Left renal cortex interstitium (tissue), 4 donors: ENCODE measurements at places on chromosomes 2 and 18. TPM values are rescaled to one million over a fixed set of nuclear protein-coding genes. Genes with fewer than 3 reads are reported as not detected.

Gene GKN2
- not detected for polyA plus RNA-seq

Gene MREG
- 18.4 TPM for polyA plus RNA-seq

Gene TUBA4B
- polyA plus RNA-seq: 0.82 TPM

Gene GRP
- polyA plus RNA-seq: 2.3 TPM

DNA sequence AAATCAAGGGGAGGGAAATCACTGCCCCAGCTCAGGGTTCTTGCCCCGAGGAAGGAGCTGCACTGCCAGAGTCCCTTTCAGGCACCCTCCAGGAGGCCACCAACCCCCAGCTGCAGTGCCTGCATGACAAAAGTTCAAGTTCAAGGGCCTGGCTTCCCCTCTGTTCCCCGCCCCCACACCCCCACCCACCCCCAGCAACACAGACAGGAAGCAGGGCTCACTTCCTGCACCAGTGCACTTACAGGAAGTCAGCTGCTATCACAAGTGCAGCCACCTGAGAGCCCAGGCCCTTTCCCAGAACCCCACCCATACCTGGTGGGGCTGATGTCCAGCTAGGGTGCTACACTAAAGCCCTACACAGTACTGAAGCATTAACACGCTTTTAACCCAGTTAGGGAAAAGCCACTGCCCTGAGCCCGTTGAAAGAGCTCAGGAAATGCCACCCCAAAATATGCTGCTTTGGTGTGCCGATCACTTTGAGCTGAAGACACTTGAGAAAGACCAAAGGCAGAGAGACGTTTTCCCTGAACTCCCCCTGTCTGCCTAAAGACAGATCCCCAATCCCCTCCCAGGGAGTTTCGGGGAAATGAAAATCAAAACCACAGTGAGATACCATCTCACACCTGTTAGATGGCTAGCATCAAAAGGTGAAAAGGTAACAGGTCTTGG is 109.9 kb upstream of the CAB39 start:
- DNase-seq: no peak

- DNase-seq: no peak
These were observed 73.1 kb downstream of the DNAH7 start for GRCh38 chr2:195995499-195995898.

GRCh38 chr2:71500426-71501079 is 47.2 kb downstream of the DYSF start:
- no peak for DNase-seq

DNA sequence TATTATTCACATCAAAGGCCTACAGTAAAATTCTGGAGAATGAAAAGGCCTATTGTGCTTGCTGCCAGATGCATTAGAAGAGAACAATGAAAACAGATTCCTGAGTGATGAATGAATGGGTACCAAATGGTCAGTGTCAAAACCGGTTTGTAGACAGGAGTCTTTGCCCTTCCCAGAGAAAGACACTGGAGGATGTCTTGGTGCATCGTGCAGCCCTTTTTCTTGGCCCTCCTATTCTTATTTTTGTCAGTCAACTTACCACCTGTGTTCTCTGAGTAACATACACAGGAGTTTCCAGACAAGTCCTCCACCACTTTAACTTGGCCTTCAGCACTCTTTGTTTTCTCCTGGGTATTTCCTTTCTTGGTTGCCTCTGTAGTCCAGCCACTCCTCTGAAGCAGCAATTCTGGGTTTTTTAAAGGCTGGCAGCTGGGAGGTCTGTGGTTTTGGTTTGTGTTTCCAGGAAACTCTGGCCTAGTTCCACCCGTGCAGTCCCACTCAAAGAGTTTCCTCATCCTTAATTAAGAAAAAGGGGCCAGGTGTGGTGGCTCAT is 29.4 kb downstream of the PSTPIP2 start:
- DNase-seq: no peak

- DNase-seq: no peak
These were observed 177.7 kb downstream of the DIS3L2 start for GRCh38 chr2:232139171-232139594.

- DNase-seq: peak; percentile 42
These were observed 98.8 kb downstream of the TNS1 start for GRCh38 chr2:217903859-217904613.

DNA sequence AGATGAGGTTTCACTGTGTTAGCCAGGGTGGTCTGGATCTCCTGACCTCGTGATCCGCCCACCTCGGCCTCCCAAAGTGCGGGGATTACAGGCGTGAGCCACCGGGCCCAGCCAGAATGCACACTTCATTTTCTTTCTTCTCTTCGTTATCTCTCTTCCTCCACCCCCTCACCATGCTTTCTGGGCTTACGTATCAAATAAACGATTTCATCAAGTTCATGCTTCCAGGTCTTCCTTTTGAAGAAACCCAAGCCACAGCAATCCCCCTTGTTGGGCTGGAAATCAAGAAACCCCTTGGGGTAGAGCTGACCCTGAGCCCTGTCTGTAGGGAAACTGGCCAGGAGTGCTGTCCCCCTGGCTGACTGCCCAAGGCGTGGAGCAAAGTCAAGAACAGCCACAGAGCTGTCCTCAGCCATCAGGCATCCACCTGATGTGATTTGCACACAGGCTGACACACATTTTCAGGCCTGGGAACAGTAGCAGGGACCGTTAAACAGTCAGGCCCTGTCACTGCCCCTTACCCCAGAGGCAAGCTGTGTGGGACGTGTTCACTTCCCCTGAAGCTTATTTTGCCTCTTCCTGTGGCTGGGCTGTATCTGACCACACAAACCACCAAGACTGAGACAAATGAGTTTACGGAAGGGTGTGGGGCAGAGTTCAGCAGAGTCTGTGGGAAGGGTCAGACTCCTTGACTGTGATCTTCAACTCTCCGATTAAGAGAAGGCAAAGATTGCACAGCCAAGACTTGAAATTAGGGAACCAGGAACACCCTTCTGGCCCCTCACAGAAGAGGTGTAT is 15.1 kb upstream of the NMUR1 start:
- DNase-seq: no peak

GRCh38 chr18:54787616-54788015 is 40.7 kb upstream of the RAB27B start:
- DNase-seq: no peak

DNA sequence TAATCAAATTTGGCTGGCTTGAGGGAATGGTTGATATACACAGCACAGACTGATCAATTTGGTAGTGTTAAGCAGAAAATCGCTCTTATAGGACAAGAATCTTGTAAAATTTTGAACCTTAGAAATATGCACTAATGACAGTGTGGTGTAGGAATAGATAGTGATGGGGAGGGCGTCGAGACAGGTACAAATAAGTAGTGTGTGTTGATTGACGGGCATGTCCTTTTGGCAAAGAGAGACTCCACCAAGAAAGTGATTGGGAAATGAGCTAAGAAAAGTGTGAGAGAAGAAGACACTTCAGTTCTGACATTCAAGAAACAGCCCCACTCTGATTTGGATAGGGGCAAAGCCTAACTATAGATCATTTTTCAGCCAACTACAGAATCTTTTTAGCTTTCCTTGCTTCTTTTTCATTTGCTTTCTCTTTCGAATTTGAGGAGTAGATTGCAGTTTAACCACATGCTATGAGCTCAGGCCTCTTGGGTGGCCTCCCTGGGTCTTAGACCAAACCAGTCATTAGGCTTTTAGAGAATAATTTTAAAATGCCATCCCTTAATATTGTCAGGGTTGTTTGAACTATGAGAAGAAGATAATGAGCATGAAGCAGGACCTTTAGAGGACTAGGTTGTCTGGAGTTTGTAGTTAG is 127.1 kb downstream of the CERS6 start:
- DNase-seq: no peak

DNA sequence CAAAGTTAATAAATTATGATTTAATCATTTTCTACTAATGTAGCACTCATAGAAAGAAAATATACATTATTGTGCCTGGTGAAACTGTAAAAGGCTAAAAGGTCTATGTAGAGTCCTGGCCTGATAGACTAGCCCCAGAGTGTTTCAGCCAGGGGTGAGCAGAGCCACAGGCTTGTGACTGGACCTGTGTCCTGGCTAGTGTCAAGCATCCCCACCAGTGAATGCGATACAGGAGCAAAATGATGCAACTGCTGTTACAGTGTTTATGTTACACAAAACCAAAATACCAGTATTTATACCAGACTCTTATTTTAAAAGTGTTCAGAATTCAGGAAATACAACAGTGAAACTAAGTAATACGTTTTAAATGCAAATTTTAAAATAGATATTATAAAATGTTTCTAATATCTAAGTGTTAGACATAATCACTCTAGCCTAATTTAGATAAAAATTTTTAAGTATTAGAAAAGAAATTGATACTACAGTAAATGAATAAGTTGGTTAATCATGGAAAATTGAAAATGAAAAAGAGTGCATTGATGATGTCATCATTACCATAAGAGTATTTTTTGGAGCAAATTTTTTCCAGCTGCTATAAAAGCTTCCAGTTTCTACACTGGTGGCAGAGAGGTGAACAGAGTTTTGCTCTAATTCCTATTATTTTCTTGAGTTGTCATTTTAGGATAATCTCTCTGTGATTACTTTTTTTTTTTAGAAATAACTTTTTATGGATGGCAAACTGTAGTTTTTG is 6.2 kb upstream of the TSPYL6 start:
- no peak for DNase-seq

DNA sequence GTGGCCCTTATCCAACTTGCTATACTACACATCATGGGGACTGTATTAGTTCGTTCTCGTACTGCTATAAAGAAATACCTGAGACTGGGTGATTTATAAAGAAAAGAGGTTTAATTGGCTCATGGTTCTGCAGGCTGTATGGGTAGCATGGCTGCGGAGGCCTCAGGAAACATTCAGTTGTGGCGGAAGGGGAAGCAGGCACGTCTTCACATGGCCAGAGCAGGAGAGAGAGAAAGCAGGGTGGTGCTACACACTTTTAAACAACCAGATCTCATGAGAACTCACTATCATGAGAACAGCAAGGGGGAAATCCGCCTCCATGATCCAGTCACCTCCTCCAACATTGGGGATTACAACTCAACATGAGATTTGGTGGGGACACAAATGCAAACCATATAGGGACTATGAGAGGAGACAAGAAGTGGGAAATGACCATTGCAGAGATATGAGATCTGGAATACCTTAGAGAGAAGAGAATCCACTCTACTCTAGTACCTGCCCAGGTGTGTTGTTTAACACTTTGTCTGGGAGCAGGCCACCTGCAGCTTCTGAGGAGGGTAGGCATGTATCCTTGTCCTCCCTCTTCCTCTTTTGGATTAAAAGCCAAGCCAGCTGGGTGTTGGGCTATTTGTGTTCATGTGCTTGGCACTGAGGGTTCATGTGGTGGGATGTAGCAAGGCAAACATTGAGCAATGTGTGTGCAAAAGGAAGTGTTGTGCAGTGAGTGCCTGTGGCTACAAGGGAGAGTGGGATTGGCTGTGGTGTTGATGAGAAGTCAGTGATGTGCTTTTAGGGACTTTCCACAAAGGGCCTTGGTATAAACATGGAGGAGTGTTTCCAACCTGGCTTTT is 22.8 kb downstream of the TTLL4 start:
- DNase-seq: no peak

GRCh38 chr2:144595686-144596072 is 75.8 kb upstream of the ZEB2 start:
- DNase-seq: no peak

DNA sequence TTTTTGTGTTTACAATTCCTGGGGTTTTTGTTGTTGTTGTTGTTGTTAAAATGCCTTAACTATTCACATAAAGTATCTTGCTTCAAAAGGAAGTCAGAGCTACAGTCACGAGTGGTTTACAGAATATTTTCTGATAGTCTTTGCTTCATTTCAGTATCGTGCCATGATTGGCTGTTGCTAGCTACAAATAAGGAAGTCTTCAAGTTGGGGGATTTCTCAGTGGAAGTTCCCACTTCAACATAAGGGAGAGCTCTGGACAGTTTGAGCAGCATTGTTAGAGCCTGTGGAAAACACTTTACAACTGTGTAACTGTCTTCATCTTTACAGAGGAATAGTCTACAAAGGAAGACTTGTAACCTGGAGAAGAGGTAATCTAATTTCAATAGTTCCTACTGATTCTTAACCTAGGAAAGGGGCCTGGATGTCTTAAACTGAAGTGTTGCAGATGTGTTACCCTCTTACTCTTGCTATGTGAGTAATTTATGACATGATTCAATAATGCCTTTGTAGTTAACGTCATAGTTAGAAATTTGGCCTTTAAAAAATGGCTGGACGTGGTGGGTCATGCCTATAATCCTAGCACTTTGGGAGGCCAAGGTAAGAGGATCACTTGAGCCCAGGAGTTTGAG is 23.4 kb upstream of the TANK start:
- DNase-seq: no peak

- DNase-seq: no peak
These were observed 15.5 kb downstream of the WDFY1 start for GRCh38 chr2:223929571-223930102.

DNA sequence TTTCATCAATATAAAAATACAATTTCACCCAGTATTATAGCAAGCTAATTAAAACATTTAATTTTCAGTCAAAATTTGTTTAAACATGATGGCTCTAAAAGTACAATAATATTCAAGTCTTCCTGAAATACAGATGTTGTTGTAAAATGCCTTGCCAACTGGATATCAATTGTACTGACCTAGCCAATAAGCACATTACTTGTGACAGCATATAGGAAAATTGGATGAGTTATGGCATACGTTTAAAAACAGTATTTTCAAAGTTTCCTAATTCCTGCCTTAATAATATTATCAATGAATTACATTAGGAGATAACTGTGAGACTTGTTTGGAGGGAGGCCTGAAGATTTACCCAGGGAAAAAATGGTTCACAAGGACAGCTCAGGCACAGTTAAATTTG is 336.9 kb upstream of the CDH20 start:
- no peak for DNase-seq

GRCh38 chr2:43005975-43006833 is 213.8 kb upstream of the HAAO start:
- DNase-seq: no peak

- no peak for DNase-seq
These were observed 112.0 kb upstream of the NDUFV2 start for GRCh38 chr18:8990276-8991031.

- no peak for DNase-seq
These were observed 140.5 kb upstream of the HNRNPA3 start for GRCh38 chr2:177072090-177072489.

DNA sequence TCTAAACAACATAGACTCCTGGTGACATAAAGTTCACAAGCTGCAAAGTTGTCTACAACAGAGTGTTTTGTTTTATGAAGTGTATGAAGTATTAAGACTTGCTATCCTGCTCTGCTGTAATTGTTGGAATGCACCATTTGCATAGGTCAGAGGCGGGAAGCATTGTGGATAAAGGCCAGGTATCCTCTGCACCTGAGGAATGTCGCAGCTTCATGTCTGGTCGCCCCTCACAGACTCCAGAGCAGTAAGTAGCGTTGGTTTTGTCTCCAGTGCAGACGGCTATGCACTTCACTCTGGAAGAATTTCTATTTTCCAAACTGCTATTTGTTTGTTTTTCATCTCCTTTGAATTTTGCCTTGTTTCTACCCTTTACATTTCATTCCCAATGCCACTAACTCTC is 63.1 kb downstream of the UNC80 start:
- DNase-seq: no peak

- no peak for DNase-seq
These were observed 292.7 kb downstream of the ERBB4 start for GRCh38 chr2:212245880-212246279.

GRCh38 chr2:9069543-9069942 is 66.1 kb upstream of the MBOAT2 start:
- no peak for DNase-seq

- no peak for DNase-seq
These were observed 75.6 kb upstream of the TACR1 start for GRCh38 chr2:75274936-75275335.

GRCh38 chr18:48228301-48228715 is 180.9 kb downstream of the ZBTB7C start:
- no peak for DNase-seq
